ENCODE measurements at places on chromosomes 4 and X.
A peak's percentile ranks its signal among the peaks of the same experiment; 100 is the strongest.

- DNase-seq = no peak
Measured at GRCh38 chr4:71752383-71753042, 31.4 kb downstream of the GC start.

DNA sequence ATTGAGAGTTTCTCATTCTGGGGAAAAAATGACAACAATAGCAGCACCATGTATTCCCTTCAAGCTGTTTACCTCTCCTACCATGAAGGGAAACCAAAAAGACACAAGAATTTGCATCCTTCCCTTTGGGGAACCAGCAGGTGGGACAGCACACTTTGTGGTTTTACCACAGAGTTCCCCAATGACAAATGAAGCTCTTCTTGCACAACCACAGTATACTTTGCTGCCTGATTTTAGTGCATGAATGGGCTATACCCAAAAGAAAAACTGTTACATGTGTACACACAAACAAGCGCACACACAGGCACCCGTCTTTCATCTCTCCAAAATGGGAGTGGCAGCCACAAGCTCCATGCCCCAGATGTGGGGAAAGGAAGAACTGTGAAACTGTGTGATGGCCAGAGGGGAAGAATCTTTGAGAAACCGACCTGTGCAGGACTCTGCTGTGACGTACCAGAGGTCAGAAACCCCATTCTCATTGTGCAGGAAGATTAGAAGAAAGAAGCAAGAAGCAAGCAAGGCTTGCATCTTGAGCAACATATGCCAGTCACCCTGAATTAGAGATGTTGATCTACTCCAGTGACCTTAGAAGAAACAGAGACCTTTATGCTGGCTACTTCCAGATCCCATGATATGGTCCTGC is 2.7 kb upstream of the MAML3 start:
- DNase-seq = peak; percentile 75

- DNase-seq = no peak
Measured at GRCh38 chrX:9829308-9830267, 43.4 kb downstream of the SHROOM2 start.

GRCh38 chr4:123974386-123975149 is 578.0 kb downstream of the SPRY1 start:
- DNase-seq = no peak

DNA sequence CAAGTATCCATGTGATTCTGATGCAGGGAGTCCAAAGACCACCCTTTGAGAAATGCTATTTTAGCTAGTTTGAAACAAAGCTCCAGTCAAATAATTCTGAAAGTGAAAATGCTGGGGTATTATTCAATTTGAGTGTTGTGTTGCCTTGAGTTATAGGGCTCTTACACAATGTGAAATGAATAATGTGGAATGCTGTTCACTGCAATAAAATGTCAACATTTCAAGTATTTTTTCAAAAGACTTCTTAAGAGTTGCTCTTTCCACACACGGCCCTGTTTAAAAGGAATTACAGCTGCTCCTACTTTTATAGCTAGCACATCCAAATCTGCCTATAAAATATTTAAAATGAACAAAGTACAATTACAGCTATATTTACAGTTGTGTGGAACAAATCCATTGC is 27.5 kb upstream of the PLS3 start:
- DNase-seq = no peak

DNA sequence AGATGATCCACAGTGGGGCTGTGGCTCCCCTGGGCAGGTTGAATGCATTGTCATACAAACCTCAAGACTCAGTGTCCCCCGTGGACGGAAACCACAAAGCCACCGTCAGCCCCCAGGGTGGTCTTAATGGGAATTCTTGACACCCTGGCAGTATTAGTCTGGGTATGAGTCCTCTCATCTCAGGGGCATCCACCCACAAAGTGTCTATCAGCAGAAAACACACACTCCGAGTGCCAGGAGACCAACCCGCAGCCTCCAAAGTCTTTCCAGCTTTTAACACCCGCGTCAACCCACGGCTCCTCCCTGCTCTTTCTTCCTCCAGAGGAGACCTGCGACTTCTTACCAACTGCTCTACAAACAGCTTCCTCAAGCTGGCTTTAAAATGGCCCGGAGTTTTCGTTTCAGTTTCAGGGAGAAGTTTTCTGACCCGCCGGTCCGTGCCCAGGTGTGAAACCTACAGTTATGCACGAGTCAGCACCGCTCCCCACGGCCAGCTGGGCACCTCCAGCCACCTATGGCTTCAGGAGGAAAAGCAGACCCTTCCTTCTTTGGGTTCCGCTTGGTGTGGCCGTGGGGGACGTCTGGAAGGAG is 14.4 kb upstream of the ASMTL start:
- peak; percentile 79 for DNase-seq

DNA sequence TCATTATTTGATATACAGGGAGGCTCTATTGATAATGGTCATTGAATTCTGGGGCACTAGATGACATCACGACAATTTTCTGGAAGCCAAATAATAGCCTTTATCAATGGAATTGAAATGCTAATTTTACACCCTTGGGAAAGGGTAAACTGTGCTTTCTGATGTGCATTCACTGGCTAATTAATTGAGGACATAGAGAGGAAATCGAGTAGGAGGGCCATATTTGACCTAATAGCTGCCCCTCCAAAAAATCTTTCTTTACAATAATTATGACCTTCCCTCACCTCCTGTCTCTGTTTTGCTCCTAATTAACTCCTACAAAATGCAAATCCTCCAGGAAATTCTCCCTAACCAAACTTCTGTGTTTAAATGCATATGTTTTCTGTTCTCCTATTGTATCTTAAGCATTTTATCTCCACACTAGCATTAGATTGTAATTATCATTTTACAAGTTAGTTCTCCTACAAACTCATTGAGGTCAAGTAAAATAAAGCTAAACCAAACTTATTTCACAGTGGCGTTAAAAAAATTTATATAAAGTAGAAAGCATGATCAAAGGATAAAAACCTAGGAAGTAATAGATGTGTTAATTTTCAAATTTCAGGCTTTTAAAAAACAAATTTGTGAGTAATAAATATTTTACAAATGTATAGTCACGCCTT is 1414.0 kb upstream of the AGA start:
- no peak for DNase-seq

GRCh38 chrX:151042842-151043241 is 59.7 kb downstream of the HMGB3 start:
- DNase-seq = no peak

DNA sequence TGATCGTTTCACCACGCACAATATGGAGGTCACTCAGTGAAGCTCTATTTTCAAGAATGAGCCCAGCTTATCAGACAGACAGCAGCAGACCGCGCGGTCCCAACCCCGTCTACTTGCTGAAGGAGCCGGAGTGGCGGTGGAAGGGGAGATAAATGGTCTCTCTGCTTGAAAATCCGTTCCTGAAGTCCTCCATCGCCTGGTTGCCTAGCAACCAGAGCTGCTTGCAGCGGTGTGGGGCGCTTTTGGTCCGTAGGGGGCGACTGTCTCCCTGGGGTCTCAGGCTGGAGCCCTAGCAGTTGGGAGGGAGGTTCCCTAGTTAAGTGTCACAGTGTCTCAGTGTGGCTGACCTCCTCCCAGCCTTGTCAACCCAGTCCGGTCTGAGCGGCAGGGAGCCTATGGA is 8.3 kb upstream of the DLG3 start:
- peak; percentile 55 for DNase-seq

GRCh38 chr4:147491086-147491485 is 10.2 kb downstream of the EDNRA start:
- DNase-seq = no peak

DNA sequence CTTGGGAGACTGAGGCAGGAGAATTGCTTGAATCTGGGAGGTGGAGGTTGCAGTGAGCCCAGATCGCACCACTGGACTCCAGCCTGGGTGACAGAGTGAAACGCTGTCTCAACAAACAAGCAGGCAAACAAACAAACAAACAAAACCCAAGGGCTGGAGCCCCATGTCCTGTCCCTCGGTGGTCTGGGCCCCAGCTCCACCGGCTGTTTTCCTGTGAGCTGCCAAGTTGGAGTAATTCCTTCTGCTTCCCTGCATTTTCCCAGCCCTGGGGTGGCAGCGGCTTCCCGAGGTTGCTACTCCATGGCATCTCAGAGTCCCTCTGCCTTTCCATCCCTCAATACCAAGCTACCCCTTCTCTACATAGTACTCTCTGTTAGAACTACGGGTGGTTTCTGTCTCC is 43.2 kb downstream of the RGS12 start:
- no peak for DNase-seq

- no peak for DNase-seq
Measured at GRCh38 chr4:159551281-159551680, 448.4 kb downstream of the RAPGEF2 start.

DNA sequence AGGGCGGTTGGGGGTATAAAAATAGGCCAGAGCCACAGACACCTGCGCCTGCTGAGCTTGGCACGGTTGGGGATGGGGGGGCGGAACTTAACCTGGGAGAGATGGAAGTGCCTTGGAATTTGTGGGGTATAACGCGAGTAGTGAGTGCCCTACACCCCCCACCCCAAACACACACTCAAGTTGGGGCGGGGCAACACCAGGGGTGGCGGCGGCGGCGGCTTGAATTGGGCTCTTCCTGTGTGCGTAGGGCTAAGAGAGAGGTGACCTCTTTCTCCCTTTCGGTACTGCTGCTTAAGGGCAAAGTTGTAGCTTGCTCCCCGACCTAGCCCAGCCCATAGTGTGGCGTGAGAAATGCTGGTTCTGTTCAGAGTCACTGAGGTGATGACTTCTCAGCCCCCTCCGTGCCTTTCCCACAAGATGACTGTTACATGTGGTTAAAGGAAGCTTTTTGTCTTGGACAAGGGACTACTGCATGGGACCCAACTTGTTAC is 839 bp downstream of the STK26 start:
- peak; percentile 68 for DNase-seq

DNA sequence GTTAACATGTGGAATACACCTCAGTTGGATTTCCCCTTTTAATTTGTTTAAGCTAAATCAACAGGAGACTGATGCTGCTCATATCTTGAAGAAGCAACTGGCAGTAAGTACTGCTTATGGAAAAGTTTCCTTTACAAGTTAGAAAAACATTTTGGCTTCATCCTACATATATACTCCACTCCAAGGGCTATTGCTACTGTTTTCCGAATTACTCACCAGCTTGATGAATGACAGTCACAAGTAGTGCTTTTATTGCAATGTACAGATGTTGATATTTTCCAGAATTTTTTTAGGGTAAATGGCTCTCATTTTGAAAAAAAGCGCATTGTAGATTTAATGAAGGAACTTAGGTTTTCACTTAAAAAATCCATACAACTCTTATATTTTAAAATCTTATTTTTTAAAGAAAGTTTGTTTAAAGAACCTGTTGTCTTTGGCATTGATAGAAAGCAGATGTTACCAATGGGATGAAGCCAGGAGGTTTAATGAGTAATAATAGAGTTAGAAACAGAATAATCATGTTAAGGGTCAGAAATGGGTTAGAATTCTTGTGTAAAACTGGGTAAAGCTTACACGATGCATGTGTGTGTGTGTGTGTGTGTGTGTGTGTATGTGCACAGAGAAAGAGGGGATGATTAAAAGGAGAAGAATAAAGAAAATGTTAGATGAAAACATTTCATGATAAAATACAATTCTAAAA is 272.9 kb downstream of the CFAP299 start:
- DNase-seq = no peak

DNA sequence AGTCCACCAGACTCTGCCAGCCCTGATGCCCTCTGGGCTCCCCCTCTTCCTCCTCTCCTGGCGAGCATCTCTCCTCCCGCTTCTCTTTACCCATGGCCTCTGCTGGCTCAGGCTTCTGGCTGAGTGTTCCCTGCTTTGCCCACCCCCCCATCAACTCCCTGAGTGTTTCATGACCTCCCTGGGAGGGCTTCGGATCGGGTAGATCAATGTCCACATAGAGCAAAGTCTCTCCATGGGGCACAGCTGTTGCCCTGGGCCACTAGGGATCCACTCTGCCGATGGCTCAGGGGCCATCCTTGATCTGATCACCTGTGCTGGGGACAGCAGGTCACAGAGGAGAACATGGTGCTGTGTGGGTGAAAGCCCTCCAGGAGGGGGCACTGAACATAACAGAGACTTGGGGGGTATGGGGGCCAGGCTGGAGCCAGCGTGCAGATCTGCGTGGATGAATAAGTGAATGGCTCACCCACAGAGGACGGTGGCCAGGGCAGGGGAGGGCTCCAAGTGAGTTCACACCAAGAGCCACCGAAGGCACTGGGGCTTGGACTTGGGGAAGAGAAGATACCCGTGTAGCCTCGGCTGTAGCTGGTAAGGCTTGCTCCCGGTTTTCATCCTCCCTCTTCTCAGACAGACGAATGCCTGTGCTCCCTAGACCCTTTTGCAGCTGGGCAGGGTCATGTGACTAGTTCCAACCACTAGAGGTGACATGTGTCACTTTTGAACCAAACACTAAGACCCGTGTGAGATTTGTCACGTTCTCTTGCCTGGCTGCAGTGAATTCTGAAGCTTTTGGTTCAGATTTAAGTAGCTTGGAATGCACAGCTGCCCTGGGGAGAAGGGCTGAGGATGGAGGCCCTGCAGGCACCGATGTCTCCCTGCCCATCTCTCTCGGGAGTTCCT is 23.2 kb upstream of the AFAP1 start:
- no peak for DNase-seq

DNA sequence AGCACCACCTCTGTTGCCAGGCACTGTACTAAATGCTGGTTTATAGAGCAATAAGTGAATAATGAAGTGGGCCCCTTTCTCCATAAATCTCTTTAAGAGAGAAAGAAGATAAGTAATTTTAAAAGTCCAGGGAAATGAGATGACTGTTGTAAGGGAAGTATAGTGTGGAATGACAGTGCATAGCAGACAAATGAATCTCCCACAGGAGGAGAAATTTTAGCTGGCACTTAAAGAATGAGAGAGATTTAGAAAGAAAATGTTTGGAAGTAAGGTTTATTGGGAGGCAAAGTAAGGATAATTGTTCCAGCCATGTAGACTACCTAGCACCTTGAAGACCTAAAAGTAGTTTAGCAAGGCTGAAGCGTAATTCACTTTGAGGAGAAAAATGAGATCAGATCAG is 1081.1 kb upstream of the PABPC4L start:
- no peak for DNase-seq

DNA sequence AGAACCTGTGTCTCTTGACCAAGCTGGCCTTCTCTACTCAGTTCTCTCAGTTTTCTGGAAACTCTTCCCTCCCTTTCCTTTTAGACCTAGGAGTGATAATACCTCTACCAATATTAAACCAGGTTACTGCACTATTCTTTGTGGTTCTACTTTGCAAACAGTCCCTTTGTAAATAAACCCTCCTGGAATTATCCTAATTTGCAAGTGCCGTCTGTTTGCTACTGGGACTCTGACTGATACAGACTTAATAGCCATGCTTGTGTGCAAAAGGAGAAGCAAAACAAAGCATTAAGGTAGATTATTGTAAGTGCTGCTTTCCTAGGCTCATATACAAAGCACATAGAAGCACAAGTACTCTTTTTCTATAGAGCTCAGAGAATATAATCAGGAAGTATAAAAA is 507.0 kb downstream of the INPP4B start:
- DNase-seq = no peak

DNA sequence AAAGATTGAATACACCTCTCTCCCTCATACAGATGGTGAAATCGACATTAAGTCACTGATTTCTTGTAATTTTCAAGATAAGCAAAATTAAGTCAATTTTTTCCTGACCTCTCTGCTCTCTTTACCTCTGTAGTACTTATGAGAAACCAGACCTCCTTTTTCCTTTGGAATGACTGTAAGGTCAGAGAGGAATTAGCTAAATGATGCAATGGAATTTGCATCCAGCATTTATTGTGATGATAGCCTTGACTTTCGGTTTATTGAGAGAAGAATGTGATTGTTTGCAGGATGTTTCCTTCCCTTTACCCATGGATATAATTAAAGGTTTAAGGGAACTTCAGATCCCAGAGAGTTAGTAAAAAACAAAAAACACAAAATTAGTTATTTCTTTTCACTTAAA is 22.4 kb downstream of the STK26 start:
- DNase-seq = no peak

Data from hematopoietic multipotent progenitor cell treated with erythropoietin and hydrocortisone succinate and interleukin-3 and kit ligand, for 4 days (in vitro differentiated cells).